Inflammatory macrophage treated with lipopolysaccharide for 1 hour (primary cell): ENCODE measurements at places on chromosomes 11 and 22.

DNA sequence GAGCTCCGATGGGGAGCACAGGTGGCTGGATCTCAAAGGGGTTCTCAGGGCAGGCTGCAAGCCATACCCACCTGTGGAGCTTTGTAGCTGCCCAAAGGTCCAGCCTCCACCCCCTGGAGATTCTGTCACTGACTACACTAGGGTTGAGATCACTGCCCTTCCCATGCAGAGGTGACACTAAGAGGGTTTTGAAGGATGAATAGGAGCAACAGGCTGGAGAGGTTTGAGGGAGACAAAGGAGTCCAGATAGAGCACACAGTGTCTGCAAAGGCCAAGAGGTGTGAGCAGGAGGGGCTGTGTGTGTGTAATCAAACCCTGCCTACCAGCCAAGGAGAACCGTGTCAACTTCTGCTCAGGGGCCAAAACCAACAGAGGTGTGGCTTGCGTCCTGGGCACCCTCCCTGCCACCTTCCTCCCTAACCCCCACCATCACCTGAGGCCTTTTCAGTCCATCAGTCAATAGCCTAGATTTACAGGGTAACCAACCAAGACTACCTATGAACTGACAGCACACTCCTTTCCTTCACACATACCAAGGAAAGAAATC is 43.0 kb upstream of the WNT11 start:
- DNase-seq = no peak

DNA sequence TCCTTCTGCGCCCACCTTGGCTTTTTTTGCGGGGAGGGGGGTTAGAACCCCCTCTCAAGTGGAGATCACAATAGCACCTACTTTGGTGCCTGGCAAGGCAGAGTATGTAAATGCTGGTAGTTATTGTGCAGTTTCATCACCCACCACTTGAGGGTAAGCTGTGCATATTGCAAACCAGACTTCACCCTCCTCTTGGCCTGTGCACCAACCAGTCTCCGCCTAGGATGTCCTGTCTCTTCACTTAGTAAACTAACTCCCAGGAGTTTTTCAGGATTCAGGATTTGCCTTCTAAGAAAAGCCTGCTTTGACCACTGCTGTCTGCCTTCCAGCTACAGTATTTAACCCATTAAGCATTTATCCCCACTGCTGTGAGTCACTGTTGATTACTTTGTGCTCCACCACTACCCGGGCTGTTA is 2.0 kb upstream of the UBXN1 start:
- peak; percentile 47 for DNase-seq

- peak; percentile 62 for DNase-seq
Observed at GRCh38 chr22:43883012-43883661, 8.7 kb downstream of the PNPLA5 start.

DNA sequence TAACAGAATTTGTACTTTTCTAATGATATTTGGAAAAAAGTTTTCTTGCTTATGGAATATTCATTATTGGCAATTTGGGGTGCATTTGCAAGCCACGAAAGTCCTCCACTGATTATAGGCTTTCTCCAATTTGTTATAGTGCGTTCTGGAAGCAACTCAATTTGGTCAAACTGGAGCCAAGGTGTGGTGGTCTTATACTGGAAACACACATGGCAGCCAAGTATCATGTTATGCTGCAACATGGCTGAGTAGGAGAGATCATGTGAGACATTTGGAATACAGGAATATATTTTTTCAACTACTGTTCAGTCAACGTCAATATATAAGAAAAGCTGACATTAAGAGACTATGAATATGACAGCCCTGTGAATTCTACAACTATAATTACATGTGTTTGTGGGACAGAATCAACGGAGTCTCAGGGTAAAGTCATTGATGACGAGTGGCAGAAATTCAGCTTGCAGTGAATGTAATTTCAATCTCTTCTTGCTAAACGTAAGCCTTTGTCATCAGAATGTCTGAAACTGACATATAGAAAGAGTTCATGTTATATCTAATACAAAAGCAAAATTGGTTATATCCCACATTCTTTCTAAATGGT is 83.8 kb upstream of the FIBIN start:
- DNase-seq = no peak

DNA sequence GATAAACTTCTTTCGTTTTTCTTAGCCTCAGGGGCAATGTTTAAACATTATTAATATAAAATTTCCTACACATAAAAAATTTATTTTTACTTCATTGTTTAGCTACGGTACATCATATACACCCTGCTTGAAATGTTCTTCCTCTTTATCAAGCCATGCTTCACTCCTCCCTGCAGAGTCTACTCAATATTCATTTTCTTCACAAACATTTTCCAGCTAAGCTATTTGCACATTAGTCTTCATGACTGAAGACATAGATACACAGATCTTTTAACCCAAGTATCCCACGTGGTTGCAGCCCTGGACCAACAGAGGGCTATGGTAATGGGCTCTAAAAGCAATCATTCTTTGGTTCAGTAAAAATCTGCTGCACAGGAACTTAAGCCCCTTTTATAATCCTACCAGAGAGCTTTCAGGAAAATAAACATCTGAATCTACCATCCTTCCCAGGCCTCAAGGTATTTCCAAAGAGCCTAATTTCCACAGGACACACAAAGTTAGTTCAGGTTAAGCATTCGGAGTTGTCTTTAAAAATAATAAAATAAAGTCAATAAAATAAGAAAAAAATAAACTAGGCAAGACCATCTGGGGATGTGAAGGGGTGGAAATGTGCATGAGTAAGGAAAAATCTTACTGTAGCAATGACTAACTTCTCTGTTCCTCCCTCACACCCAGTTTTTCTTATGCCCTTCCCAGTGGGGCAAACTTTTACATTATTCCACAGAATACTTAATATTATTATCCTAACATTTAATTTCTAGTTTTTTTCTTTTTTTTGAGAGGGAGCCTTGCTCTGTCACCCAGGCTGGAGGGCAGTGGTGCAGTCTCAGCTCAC is 21.6 kb upstream of the OR6X1 start:
- no peak for DNase-seq

GRCh38 chr11:10233581-10233980 is 60.4 kb downstream of the SBF2 start:
- DNase-seq = no peak

GRCh38 chr11:92830377-92831155 is 138.9 kb upstream of the MTNR1B start:
- DNase-seq = no peak

DNA sequence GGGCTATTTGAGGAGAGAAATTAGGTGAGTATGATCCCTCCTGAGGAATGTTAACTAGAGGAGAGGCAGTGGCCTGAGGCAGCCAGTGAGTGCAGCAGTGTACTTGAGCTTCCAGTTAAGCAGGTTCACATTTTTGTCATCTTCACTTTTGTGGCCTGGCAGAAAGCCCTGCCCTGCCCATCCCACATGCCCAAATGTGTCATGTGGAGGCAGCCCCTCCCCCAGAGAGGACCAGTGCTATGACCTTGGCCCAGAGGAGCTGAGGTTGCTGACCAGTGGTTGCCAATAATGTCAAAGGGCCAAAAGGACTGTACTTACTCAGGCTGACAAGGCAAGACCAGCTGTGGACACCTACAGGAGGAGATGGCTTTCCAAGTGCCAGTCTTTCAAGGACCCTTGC is 17.6 kb upstream of the GRK2 start:
- no peak for DNase-seq

GRCh38 chr22:37806409-37807333 is 1.1 kb upstream of the GCAT start:
- no peak for DNase-seq

DNA sequence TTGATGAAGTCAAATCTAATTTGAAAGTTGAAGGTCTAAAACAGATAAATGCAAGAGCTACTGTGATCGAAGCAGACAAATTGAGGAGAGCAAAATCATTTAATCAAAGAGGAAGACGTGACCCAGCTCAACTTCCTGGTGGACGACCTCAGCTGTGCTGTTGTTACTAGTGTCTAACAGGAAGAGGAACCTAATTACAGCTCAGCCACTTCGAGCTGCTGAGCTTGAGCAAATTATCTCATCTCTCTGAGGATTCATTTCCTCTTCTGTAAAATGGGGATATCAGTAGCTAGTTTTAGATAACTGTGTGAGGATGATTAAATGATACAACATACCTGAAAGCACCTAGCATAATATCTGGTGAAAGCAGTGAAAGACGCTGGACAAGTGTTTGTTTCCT is 48.6 kb upstream of the OLFML1 start:
- peak; percentile 71 for DNase-seq

DNA sequence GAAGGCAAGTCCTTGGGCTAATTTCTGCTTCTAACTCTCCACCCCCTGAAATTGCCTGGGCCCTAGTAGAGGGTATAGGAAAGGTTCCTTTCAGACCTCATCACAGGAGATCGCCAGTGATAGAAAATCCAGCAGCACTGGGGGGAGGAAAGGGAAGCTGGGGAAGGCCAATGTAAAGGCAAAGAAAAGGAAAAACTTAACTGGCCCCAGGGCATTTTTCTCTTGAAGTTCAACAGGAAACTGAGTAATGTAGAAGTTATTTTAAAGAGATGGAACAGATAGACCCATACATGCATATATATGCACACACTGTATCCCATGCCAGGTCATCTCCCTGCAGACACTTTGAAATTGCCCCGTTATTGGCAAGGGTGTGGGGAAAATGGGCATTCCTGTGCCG is 134.0 kb downstream of the TRIM44 start:
- no peak for DNase-seq

DNA sequence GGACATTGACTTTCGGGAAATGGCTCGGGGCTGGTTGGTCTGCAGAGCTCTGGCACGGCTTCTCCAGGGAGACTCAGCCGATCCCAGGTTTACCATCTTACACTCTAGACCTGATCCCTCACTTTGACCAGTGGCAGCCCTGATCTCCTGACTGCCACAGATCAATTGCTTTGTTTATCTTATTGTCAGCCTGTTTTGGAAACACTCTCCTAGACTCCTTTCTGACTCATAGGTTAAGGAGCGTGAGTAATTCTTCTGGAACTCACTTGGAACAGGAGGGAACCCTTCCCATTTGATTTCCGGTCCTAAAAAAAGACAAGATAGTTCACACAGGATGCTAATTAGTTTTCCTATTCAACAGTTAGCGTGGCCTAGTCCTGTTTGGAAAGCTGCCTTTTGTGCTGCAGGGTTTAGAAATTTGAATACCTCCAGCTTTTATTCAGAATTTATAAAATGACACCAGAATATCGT is 16.0 kb upstream of the BMAL1 start:
- no peak for DNase-seq

DNA sequence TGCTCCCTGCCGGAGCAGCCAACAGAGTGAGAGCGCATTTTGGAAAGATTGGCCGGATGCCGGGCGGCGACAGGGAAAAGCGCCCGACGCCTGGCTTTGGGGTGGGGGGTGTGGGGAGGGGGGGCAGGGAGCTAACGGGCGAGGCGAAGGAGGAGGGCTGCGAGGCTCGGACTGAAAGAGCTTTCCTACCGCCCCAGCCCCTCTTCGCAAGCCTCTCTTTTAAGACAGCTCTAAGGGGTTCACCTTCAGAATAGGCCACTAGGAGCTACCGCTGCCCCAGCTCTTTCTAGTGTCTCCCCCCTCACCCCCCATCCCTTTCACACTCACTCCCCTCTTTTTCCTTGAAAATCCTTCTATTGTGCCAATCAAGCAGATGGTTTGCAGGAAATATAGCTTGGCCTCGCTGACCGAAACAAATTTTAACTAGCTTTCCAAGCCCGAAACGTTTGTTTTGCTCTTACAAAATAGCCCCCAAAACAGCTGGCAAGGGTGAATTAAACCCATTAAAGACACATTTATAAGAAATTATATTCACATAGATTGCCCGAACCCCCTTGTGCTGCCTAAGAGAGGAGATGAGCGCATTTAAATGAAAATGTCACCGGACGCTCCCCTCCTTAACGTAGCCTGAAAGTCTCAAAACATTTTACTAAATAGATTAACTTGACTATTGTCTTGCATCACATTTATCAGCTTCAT is 3.7 kb upstream of the DBX1 start:
- DNase-seq = no peak

GRCh38 chr11:110077831-110078325 is 15.3 kb upstream of the ZC3H12C start:
- no peak for DNase-seq

DNA sequence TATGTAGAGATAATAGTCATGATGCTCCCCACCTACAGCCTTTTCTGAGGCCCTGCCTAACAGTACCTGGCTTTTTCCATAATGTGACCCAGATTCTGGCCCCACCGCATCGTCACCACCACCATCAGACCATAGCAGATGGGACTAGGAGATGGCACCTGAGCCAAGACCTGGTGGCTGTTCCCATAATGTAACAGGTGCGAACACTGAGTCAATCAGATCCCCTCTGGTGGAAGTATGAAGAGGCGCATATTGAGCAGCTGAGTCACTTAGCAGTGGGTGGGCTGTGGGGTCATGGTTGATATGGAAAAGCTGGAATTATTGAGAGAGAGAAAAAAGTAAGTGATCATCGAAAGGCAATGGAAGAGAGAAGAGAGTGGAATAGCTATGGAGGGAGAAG is 578.0 kb upstream of the CADM1 start:
- no peak for DNase-seq

DNA sequence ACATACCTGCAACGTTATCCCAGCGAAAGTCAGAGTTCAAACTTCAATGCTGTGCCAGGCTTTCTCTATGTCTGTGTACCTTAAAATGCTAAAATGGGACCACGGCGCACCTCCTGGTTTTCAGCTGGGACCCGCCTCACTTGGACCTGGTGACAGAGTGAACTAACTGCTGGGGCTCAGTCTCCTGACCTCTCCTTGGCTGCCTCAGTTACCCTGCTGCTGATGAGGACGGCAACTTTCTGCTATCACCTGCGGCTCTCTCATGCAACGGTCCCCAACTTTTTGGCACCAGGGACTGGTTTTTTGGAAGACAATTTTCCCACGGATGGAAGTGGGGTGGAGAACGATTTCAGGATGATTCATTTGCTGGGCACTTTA is 402.8 kb downstream of the BRD1 start:
- DNase-seq = no peak

- no peak for DNase-seq
Observed at GRCh38 chr11:26742966-26743365, 21.1 kb upstream of the SLC5A12 start.

DNA sequence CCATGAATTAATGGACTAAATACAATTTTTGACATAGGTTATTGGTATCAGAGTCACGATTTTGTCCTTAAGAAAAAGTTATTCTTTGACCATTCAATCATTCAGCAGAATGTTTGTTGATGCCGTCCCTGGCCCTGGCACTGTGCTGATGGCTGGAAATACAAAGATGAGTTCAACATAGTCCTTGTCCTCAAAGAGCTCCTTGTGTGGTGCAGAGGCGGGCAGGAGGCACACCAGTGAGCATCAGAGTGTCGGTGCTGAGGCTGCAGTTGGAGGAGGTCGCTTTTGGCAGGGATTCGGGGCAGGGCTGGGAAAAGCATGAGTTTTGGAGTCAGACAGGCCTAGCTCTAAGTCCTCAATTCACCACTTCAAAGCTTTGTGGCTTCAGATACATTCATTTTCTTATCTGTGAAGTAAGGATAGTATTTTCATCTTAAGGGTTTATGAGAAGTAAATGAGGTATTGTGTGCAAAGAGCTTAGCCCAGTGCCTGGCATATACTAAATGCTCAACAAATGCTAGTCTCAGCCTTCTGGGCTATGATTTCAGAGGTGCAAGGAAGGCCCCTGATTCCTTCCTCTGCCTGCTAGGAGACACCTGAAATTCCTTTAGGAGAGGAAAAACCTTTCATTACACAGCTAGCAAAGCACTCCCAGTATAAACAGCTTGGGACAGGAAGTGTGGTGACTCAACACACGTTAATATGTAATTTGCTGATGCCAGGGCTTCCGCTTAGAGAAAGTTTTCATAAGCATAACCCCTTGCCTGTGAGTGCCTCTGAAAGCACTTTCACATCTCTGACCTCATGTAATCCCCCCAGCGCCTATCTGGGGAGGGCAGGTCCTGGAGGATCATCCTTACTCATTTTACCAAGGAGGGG is 113.8 kb downstream of the NECTIN1 start:
- DNase-seq = peak; percentile 68
